ENCODE measurements at places on chromosomes 3 and 15.

DNA sequence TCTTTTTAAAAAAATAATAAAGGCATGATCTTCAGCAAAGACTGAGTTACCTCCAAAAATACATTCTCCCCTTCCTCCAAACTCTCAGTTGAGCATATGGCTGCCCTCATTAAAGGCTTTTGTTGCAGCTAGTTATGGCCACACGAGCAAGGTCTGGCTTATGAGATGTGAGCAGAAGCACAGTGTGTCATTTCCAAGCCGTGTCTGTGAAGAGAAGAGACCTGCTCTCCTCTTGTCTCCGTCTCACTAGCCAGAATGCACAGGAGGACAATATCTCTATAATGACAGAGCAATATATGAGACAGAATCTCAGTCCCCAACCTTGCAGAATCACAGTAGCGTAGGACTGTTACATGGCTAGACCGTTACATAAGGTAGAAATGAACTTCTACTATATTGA, 152.3 kb downstream of the MAGI1 start:
- DNase-seq, result no peak

GRCh38 chr3:98945101-98945524, 43.6 kb upstream of the DCBLD2 start:
- DNase-seq, result no peak

GRCh38 chr3:100740207-100740606, 30.9 kb downstream of the TFG start:
- DNase-seq, result no peak

DNA sequence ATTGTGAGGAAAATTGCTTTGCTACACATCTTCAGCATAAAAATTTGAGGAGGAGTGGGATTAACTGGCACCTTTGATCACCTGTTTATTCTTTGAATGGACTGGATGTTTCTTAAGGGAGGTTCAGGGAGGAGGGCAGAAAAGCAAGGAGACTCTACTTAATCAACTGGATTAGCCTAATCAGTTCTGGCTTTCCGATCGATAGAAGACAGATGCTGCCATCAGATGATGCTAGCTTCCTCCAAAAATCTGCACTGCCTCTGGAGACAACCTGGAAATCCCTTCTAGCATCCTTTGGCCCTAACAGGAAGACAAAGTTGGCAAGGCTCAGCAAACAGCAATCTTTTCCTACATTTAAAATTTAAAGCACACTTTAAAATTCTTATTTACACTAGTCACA, 197.8 kb downstream of the EBLN2 start:
- DNase-seq, result no peak

- DNase-seq, result peak; percentile 36
These were observed 29.8 kb downstream of the STT3B start for GRCh38 chr3:31562525-31562924.

DNA sequence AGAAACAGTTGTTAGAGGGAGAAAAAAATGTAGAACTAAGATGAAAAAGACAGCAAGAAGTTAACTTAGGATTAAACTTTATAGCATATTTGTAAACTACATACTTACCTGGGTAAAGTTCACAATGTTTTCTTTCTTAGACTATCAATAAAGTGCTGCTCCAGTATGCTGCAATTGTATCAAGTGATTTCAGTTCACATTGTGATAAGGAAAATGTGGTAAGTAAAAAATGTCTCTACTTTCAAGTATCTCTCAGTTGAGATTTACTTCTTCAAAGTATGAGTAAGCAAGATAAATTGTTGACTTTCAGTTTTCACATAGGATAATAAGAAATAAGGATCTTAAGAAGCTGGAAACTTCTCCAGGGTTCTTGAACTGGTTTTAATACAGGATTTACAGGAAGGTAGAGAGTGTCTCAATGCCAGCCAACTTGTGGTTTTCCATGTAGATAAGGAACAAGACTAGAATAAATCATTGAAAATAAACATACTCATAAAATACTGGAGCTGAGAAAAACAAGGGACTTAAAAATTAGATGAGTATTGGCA, 528.8 kb downstream of the UNC13C start:
- no peak for DNase-seq

DNA sequence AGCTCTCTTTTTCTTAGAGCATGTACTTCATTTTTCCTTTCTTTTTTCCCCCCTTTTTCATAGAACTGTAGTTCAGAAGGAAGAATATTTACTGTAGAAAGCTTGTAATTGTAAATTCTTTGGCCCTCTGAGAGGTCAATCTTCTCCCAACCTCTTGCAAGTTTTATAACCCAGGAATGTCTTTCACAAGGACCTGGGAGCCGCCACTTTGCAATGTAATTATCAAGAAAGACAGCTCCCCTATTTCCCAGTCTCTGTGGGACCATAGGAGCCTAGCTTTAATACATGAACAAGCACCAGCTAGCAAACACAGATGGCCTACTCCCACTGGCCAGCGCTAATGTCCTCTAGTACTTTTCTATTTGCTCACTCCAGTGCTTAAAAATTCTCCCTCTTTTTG, 51.4 kb downstream of the NFKBIZ start:
- DNase-seq, result no peak

- DNase-seq, result no peak
These were observed 63.7 kb upstream of the CRTC3 start for GRCh38 chr15:90465930-90466567.

DNA sequence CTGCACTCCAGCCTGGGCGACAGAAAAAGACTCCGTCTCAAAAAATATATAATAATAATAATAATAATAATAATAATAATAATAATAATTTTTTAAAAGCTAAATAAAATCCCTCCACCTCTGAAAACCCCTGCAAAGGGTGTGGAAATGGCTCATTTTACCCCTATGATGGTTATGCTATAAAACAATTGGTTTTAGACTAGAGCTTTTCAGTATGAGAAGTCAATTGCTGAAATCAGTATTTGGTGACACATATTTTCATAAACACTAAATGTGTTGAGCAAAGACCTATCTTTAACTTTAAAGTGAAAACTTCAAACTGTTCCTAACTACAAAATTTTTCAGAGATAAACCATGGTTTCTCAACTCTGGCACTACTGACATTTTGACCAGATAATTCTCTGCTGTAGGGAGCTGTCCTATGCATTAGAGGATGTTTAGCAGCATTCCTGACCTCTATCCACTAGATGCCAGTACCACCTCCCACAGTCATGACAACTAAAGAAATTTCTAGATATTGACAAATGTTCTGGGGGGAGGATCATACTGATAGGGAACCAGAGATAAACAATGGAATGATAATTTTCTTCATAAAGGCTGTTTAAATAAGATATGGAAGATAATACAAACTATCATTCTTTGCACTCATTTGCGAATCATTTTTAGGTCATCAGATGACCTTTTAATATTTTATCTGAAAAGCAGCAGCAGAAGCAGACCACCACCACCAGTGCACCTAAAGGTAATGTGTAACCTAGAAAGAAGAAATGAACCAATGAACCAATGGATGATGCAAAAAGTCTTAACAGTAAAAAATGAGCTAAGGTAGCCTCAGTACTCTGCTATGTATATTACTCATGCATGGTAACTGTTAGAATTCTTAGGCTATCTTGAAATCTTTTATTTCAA, 13.8 kb downstream of the PTPN9 start:
- peak; percentile 22 for DNase-seq

DNA sequence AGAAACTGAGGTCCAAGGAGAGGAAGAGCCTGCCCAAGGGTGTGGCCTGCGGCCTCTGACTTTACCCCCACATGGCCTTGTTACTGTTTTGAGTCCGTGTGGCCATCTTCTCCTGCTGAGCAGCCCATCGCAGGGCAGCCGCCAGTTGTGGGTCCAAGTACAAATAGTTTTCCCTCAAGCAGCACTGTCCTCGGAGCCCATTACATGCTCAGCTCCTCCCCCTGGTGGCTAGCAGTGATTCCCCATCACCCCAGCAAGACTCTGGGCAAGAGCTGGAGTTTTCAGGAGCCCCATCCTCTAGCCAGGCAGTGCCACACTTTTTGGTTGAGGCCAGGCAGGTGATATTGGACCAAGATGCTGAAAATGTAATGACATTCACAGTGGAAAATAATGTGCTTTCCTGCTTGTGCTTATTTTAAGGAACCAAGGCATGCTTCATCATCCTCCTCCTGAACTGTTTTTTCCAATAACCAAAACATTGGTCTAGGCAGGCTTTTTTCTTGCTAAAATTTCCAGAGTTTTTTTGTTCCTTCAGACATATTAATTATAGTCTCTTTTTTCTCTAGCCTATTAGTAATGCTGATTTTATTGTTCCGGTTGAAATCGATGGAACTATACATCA, 23.2 kb upstream of the VILL start:
- DNase-seq, result peak; percentile 69

DNA sequence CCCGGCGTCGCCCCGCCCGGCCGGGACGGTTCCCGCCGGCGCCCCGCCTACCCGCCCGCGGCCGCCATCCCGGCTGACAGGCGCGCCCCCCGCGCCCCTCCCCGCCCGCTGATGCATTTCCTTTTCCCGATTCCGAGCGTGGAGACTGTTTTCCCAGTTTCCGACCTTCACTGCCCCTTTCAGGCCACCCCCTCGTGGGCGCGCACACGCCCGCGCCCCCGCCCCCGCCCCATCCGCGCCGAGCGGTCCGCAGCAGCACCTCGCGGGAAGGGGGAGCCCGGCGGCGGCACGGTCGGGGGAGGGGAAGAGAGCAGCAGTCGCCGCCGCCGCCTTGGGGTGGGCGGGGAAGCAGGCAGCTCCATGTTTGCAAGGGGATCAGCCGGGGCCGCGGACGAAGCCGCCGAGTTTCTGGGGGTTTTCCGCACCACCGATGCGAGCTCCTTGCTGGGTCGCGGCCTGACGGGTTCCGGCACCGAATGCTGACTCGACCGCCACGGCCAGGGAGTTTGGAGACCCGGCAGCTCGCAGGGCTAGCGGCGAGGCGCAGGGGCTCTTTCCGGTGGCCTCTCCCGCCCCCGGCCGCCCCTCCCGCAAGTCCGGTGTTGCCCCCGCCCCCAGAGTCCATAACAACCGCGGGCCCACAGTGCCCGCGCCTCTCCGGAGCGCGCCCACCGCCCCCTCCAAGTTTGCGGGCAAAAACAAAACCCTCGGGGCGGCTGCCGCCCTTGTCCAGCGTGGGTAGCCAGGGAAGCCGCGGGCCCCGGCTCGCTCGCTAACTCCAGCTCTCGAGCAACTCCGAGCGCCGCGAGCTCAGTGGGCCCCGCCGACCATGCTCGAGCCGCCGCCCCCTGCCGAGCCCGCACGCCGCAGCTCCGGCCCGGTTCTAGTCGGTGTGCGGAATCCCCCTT, 3.2 kb upstream of the SIN3A start:
- peak; percentile 67 for DNase-seq

DNA sequence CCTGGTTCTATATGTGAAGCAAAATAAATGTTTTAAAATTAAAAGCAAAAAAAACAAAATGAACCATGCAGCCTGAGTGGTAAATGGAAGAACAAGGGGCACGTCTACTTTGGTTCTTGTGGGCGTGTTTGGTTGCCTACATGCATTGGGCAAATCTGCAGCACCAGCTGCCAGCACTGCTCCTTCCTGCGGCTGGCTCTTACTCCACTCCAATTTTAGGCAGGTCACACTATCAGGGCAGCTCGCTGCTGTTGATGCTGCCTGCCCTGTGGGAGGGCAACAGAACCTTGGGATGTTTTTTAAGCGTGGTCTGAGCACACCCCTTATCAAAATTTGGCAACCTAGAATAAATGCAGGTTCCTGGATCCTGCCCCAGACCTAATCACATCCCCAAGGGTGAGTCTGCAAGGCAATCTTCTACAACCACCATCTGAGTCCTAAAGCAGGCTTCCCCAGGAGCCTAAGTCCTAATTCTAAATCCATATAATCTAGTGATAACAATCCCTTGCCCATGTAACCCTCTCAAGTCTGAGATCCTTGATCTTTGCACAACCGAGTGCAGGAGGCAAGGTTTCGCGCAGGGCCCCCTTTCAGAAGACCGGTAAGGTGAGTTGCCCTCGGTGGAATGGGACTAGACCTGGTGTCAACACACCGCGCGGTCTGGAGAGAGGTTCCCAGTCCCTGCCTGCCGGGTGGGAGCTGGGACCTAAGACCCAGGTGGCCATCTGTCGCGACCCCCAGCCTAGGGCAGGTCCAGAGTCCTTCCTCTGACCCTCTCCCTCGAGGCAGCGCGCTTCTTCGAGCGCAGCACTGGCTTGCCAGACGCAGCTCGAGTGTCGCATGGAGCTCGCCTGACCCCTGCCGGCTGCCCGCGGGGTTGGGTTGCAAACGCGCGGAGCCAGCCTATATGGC, 15.9 kb downstream of the IVD start:
- peak; percentile 72 for DNase-seq

- peak; percentile 34 for DNase-seq
These were observed 30.2 kb downstream of the IFT80 start for GRCh38 chr3:160368804-160369203.

DNA sequence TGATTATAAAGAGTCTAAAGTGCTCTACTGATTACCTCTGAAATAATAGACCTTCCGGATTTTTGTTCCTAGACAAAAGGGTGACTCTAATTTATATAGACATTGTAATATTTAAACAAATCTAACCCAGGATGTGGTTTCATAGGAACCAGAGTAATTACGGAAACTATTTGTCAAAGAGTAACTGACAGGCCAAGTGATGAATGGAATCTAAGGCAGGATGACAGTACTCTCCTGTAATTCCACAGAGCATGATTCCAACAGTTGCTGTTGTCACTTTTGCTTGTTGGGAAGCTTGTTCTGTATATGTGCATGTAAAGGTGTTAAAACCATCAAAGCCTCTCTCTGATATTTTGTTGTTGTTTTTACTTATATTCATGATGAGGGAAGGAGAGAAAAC, 1141.0 kb downstream of the IGSF11 start:
- DNase-seq, result no peak

DNA sequence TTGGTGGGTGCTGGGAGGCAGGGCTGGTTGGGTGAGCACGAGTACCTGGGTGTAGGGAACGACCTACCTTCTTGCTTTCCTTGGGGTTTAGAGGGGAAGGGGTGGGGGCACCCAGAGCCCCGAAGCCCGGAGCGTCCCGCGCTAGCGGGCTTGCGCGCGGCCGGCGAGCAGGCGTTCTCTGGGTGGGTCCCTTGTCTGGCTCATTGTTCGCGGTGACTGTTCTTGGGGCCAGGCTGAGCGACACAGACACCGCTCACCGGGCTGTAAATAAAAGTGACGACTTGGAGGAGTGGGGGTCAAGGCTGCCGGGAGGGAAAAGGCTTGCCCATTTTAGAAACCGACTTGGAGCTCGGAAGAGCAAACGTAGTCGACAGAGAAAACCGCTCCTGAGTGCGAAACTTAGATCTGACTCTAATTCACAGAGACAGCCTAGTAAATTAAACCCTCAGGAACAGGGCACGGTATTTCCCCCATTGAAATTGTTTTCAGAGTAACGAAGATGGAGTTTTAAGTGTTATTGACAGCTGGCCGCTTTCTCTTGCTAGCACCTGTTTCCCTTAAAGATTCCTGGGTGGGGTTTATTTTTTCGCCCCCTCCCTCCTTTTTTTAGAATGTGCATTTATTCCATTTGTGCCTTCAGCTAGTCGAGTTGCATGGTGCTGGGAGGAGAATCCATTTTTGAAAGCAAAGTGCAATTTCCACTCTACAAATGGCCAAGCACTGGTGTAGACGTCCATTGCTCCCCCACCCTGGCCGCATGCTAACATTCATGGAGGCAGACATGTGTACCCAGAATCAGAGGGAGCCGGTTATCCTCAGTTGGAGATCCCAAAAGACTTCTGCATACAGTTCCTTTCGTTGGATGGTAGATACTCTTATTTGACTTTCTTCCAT, 532.1 kb upstream of the SEMA6D start:
- DNase-seq, result no peak

- no peak for DNase-seq
These were observed 17.7 kb upstream of the GSK3B start for GRCh38 chr3:120111898-120112297.

GRCh38 chr15:74383286-74383685, 15.8 kb upstream of the CYP11A1 start:
- no peak for DNase-seq

GRCh38 chr3:188137051-188137450, 16.9 kb upstream of the LPP start:
- peak; percentile 14 for DNase-seq
